ENCODE measurements at places on chromosomes 16 and 17.

DNA sequence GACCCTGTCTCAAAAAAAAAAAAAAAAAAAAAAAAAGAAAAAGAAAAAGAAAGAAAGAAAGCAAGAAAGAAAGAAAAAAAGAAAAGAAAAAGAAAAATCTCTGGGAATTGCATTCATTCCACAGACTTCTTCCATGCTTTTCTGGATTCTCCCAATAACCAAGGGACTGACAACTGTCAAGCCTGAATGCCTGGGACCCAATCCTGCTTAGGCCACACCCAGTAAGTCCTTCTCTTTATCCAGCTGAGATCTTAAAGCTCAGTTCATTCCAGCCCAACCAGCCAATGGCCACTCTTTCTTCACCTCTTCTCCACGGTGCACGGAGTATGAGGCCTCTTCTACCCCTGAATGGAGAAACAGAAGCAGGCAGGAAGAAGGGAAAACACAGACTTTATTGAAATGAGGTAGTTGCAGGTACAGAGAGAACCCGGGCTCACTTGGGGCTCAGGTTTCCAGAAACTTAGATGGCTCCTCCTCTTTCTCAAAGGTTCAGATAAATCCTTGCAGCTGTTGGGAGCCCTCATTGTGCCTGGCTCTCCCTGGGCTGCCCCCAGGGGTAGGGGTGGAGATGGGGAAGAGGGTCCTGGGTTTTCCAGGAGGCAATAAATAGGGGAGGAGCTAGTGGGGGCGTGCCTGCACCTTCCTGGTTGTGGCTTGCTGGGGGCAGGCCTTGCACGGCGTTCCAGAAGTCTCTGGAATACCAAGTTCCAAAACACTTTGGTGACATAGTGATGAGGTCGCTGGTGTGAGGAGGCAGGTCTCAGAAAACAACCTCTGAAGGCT lies 2.5 kb downstream of the HOXB1 start:
- DNase-seq: no peak

DNA sequence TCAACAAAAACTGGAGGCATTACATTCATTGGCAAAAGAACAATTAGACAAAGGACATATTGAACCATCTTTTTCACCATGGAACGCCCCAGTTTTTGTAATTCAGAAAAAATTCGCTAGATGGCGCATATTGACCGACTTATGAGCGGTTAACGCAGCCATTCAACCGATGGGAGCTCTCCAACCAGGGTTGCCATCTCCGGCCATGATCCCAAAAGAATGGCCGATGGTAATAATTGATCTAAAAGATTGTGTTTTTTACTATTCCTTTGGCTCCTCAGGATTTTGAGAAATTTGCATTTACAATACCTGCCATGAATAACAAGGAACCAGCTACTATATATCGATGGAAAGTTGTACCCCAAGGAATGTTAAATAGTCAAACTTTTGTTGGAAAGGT lies 21.4 kb downstream of the ALOX15B start:
- peak; percentile 28 for DNase-seq

DNA sequence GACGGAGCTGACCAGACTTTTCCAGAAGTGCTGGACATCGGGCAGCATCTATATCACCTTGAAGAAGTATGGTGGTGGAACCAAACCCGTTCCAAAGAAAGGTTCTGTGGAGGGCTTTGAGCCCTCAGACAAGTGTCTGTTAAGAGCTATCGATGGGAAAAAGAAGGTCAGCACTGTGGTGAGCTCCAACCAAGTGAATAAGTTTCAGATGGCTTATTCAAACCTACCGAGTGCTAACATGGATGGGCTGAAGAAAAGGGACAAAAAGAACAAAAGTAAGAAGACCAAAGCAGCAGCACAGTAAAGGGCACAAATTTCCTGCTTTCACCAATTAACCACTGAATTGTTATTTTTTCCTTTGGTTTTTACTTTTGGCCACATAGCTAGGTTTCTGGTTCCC lies 6.9 kb downstream of the KAT7 start:
- no peak for DNase-seq

DNA sequence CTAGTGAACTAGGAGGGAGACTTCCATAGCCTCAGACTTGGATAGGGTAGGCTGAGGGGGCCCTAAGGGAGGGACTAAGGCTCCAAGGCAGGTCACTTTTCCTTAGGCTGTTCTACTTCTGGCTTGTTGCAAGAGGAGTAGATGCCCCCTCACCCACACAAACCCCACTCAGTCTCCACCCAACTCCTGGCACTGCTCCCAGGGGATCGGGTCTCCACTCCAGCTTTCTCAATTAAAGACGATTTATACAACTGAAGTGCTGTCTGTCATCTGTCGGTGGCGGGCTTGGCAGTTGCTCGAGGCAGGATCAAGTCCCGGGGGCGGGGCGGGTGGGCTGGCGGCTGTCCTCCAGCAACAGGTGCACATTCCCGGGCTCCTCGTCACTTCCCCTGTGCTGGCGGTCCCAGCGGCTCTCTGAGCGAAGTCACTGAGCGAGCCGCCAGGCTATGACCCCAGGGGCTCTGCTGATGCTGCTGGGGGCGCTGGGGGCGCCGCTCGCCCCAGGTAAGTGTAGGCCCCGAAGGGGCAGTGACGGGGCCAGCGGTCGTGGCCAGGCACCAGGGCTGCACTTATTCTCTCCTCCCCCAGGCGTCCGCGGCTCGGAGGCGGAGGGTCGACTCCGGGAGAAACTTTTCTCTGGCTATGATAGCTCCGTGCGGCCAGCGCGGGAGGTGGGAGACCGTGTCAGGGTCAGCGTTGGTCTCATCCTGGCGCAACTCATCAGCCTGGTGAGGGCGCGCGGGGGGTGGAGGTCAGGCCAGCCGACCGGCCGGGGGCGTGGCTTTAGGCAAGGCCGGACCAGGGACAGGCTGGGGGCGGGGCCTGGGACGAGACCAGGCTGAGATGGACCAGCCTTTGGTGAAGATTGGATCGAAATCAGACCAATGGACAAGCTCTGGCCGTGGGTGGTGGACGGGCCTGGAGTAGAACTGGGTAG lies at the start of gene CHRNB1:
Gene CHRNB1, plus strand, starts transcription at position 380 of the 937 bp plus-strand sequence. Its CDS starts 67 bp downstream, at position 447.
- DNase-seq: no peak

DNA sequence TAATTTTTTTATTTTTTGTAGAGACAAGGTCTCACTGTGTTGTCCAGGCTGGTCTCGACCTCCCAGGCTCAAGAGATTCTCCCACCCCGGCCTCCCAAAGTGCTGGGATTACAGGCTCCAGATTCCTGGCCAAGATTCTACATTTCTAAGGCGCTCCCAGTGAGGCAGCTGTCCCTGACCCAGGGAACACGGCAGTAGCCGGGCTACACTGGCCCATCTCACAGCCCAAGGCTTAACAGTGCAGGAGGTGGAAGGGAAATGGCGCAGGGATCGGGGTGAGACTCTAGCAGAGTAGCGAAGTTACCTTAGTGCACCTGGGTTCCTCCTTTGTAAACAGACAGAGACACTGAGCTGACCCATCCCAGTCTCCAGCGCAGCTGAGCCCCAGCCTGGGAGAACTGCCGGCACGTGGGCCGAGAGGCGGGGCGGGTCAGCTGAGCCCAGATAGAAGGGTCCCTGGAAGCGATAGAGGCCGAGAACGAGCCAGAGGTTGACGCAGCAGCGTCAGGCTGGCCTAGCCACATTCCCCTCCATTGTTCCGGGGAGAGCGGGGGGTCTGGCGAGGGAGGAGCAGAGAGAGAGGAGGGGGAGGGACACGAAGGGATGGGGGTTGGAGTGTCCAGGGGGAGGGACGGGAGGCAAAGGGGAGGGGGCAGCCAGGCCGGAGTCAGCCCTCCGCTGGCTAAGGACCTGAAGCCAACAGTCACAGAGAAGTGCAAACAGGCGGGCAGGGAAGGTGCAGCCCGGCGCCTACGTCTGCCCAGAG lies 2.5 kb downstream of the CARHSP1 start:
- no peak for DNase-seq

DNA sequence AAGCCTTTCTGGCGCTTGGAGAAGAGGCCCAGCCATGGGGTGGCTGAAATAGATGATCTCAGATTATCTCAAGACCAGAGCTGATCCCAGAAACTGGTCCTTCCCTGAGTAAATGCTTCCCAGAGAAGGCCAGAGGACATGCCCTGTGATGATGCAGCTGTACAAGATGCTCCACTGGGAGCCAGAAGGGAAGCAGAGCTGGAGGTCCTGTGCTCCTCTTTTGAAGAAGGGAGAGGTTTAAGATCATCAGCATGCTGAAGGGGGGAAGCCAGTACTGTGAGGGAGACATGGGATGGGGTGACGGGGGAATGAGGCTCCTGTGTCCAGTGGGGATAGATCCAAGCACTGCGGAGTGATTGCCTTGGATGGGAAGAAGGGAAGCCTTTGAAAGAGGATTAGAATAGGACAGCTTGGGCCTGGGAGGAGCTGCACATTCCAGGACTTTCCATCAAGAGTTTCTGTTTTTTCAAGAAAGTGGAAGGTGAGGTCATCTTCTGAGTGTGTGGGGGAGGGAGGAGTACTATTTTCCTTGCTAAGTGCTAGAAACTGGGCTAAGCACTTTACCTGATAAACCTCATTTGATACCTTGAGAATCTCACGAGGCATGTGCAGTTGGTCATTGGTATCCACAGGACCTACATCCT lies 16.4 kb upstream of the ALOX15B start:
- no peak for DNase-seq

GRCh38 chr17:37859451-37859850 lies 64.8 kb upstream of the TBC1D3K start:
- DNase-seq: no peak

DNA sequence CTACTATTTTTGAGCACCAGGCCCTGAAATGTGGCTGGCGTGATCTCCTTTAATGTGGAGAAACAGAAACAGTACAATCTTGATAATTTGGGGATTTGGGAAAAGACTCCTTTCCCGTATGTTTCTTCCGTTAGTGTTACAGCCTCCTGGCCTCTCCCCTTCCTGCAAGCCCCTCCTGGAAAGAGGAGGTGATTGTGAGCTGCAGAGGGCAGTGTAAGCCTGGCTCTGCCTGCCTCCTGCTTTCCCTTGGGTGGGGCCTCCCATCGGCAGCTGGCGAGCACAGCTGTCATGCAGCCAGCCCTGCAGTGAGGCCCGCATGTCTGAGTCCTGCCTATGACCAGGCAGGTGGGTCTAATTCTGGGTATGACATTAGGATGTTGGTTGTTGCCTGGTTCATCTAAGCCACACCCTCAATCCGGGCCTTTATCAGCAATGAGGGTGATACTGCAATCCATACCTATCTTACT lies 48.7 kb upstream of the WSB1 start:
- no peak for DNase-seq

DNA sequence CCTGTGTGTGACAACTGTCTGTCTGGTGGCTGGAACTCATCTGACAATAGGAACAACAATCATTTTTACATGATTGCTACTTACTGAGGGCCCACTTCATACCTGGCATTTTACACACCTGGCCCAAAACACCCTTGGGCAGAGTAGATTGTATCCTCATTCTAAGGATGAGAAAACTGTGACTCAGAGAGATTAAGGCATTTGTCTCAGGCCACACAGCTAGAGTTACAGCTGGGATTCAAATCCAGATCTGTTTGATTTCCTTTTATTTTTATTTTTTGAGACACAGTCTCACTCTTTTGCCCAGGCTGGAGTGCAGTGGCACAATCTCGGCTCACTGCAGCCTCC lies 242.1 kb downstream of the XYLT1 start:
- DNase-seq: no peak

GRCh38 chr16:1919327-1919998 lies 1.2 kb upstream of the HS3ST6 start:
- no peak for DNase-seq

- no peak for DNase-seq
Measured at GRCh38 chr17:55737976-55738501, 12.8 kb upstream of the PCTP start.

GRCh38 chr16:80097098-80097497 lies 443.7 kb upstream of the DYNLRB2 start:
- DNase-seq: no peak

GRCh38 chr17:7837408-7838088 lies 3.5 kb downstream of the KDM6B start:
- no peak for DNase-seq

DNA sequence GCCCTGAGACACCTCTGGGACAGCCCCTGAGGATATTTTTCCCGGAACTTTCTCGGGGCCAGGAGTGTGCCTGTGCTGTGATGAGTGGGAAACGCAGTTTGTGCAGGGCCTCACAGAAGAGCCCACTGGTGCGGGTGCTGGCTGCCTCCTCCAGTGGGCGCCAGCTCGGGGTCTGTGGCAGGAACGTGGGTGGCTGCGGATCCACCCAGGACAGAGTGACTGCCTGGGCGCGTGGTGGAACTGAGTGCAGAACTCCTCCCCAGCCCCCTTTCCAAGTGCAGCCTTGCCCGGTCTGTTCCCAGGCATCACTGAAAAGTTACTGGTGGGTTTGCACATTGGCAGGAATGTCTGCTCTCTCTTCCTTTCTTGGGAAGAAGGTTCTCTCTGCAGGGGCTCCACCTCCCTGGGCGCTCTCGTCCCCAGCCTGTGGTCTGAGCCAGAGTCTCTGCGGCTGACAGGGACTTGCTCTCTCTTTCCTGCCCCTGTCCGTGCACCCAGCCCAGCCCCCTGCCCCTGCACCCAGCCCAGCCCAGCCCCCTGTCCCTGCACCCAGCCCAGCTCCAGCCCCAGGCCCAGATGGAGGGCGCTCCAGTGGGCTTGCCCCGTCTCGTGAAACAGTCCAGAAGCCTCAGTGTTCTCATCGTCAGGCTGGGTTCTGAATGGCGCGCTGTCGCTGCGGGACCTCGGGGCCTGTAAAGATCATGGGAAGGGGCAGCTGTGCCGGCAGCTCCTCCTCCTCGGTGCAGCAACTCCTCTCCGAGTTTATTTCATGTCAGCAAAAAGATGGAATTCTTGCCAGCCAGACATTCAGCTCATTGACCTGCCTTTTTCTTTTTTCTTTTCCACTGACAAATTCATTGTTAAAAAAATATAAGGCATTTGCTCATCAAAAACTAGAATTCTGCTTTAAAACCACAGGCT lies 117.5 kb downstream of the BANP start:
- no peak for DNase-seq

DNA sequence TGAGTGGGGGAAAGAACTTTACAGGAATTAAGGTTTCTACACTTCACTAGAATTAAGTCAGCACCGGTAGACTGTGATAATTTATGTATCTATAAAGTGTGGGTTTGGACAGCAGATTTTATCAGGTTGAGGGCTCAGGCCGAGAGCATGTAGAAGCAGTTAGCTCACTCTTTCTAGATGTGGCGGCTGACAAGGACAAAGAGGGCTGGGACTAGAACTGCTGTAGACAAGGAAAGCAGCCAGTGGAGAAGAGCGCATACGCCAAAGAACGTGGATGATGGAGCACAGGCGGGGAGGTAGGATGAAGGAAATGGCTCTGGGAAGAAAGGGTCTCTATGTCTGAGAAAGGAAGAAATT lies 504 bp upstream of the GOSR1 start:
- DNase-seq: no peak

GRCh38 chr16:57610611-57611010 lies 17.8 kb upstream of the ADGRG1 start:
- no peak for DNase-seq

- DNase-seq: no peak
Measured at GRCh38 chr17:41343029-41343428, 7.6 kb downstream of the KRT33A start.

GRCh38 chr17:12118617-12119016 lies 97.9 kb downstream of the MAP2K4 start:
- no peak for DNase-seq

GRCh38 chr17:8611619-8612298 lies 18.8 kb downstream of the MYH10 start:
- no peak for DNase-seq

GRCh38 chr16:64957246-64957645 lies 164.6 kb downstream of the CDH11 start:
- DNase-seq: no peak

Measured in stimulated activated CD8-positive, alpha-beta memory T cell treated with anti-CD3 and anti-CD28 coated beads, Interleukin-7, amount 100 ng/mL, for 1 hour (primary cell).